Parietal lobe (tissue), 2 donors: ENCODE measurements at places on chromosomes 6 and 20. TPM values are rescaled to one million over a fixed set of nuclear protein-coding genes. Genes with fewer than 3 reads are reported as not detected.

SLC18B1 gene
- 9.7 TPM for total RNA-seq

HLA-G gene
- not detected for total RNA-seq

SGK2 gene
- total RNA-seq, result 3.1 TPM

ANGPT4 gene
- not detected for total RNA-seq

SPATS1 gene
- total RNA-seq, result not detected

HLA-DQA2 gene
- not detected for total RNA-seq
